Frontal cortex (tissue), 4 donors: ENCODE measurements at places on chromosomes 2 and 18. TPM values are rescaled to one million over a fixed set of nuclear protein-coding genes. Genes with fewer than 3 reads are reported as not detected.

- no peak for DNase-seq
These were observed 37.6 kb downstream of the SFXN5 start for GRCh38 chr2:73033766-73034381.

GRCh38 chr2:168564641-168565040 is 108.6 kb downstream of the CERS6 start:
- no peak for DNase-seq

GRCh38 chr2:60550178-60550983 is 3.1 kb downstream of the BCL11A start:
- DNase-seq: peak; percentile 77

- DNase-seq: no peak
These were observed 18.0 kb downstream of the CYP27A1 start for GRCh38 chr2:218799990-218800389.

GRCh38 chr2:46034535-46034934 is 262.7 kb upstream of the EPAS1 start:
- no peak for DNase-seq

- DNase-seq: peak; percentile 46
These were observed 151.3 kb downstream of the ZFP36L2 start for GRCh38 chr2:43075054-43075593.

GRCh38 chr18:46155641-46156051 is 51.5 kb downstream of the HAUS1 start:
- DNase-seq: no peak

GRCh38 chr2:45637440-45637839 is 14.0 kb upstream of the PRKCE start:
- no peak for DNase-seq

SULT1C4 gene
- 4.5 TPM for total RNA-seq

GALNT3 gene
- total RNA-seq: 3.7 TPM

SLC14A1 gene
- 3.7 TPM for total RNA-seq

NOL4 gene
- 140 TPM for total RNA-seq

SYT4 gene
- total RNA-seq: 746 TPM
